ENCODE measurements at places on chromosomes 2 and 18. TPM values are rescaled to one million over a fixed set of nuclear protein-coding genes. Genes with fewer than 3 reads are reported as not detected.

KCNIP3 gene
- 16.7 TPM for total RNA-seq

ALPI gene
- total RNA-seq, result not detected

GPR45 gene
- not detected for total RNA-seq

MYO7B gene
- 0.19 TPM for total RNA-seq

IL1RL2 gene
- 0.19 TPM for total RNA-seq

CREB1 gene
- 39.3 TPM for total RNA-seq

PNKD gene
- 69.8 TPM for total RNA-seq

CRYBA2 gene
- total RNA-seq, result not detected

FAM124B gene
- total RNA-seq, result 6.2 TPM

UGT1A3 gene
- not detected for total RNA-seq

EMILIN2 gene
- total RNA-seq, result 24.2 TPM

PRKRA gene
- 76.2 TPM for total RNA-seq

METTL21A gene
- 31.6 TPM for total RNA-seq

POLR1B gene
- 10.0 TPM for total RNA-seq

FAM161A gene
- total RNA-seq, result 1.5 TPM

REG1B gene
- not detected for total RNA-seq

IL1B gene
- total RNA-seq, result not detected

IL36A gene
- total RNA-seq, result not detected

NOSTRIN gene
- total RNA-seq, result 21.5 TPM

RAB27B gene
- total RNA-seq, result 1.6 TPM

PRKAG3 gene
- total RNA-seq, result not detected

ASXL3 gene
- 2.1 TPM for total RNA-seq

MOGAT1 gene
- not detected for total RNA-seq

KCNG2 gene
- 1.7 TPM for total RNA-seq

FEV gene
- total RNA-seq, result not detected

EN1 gene
- 0.11 TPM for total RNA-seq

MLPH gene
- 7.7 TPM for total RNA-seq

RBMS1 gene
- 95.1 TPM for total RNA-seq

TDRD15 gene
- total RNA-seq, result not detected

DYNAP gene
- total RNA-seq, result not detected

EDAR gene
- not detected for total RNA-seq

FEZ2 gene
- 41.9 TPM for total RNA-seq

SMYD1 gene
- total RNA-seq, result 14.6 TPM

TMEFF2 gene
- total RNA-seq, result 0.52 TPM

IL36G gene
- not detected for total RNA-seq

KLHL41 gene
- 2.8 TPM for total RNA-seq

EPAS1 gene
- 225 TPM for total RNA-seq

MROH2A gene
- total RNA-seq, result not detected

PEX13 gene
- total RNA-seq, result 25.7 TPM

PCGF1 gene
- 12.3 TPM for total RNA-seq

GCFC2 gene
- 19.4 TPM for total RNA-seq

PER2 gene
- 11.2 TPM for total RNA-seq

ALPP gene
- not detected for total RNA-seq

ATP6V1B1 gene
- total RNA-seq, result not detected

CHRNA1 gene
- not detected for total RNA-seq

TLX2 gene
- 0.42 TPM for total RNA-seq

TMEM37 gene
- 1.7 TPM for total RNA-seq

VWA3B gene
- not detected for total RNA-seq
